CD4-positive, alpha-beta T cell treated with Interleukin-1 beta for 1 hour (primary cell): ENCODE measurements at places on chromosomes 6 and 20.
A peak's percentile ranks its signal among the peaks of the same experiment; 100 is the strongest.

- no peak for DNase-seq
Observed at GRCh38 chr6:39880594-39880993, 53.7 kb downstream of the MOCS1 start.

- DNase-seq, result peak; percentile 54
Observed at GRCh38 chr6:137884149-137884909, 17.3 kb downstream of the TNFAIP3 start.

- no peak for DNase-seq
Observed at GRCh38 chr6:52407467-52407866, 12.7 kb upstream of the EFHC1 start.

GRCh38 chr20:50417484-50418235 lies 92.5 kb upstream of the PTPN1 start:
- no peak for DNase-seq

DNA sequence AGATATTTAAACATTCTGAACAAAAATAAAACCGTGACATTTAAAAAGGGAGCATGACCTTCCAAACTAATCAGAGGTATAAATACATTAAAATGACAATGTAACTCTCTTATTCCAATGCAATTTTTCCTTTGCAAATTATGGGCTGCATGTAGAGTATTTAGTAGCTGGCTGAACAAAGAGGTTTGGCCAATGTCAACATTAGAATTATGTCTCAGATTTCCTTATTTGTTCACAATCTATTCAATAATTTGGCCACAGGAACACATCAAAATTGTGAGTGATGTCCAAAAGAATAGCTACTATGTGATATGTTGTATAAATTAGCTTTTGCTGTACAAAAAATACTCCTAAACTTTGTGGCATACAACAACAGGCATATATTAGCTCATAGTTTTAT lies 580.0 kb upstream of the MARCKS start:
- DNase-seq, result no peak

- DNase-seq, result no peak
Observed at GRCh38 chr6:153563001-153563400, 431.9 kb upstream of the RGS17 start.

DNA sequence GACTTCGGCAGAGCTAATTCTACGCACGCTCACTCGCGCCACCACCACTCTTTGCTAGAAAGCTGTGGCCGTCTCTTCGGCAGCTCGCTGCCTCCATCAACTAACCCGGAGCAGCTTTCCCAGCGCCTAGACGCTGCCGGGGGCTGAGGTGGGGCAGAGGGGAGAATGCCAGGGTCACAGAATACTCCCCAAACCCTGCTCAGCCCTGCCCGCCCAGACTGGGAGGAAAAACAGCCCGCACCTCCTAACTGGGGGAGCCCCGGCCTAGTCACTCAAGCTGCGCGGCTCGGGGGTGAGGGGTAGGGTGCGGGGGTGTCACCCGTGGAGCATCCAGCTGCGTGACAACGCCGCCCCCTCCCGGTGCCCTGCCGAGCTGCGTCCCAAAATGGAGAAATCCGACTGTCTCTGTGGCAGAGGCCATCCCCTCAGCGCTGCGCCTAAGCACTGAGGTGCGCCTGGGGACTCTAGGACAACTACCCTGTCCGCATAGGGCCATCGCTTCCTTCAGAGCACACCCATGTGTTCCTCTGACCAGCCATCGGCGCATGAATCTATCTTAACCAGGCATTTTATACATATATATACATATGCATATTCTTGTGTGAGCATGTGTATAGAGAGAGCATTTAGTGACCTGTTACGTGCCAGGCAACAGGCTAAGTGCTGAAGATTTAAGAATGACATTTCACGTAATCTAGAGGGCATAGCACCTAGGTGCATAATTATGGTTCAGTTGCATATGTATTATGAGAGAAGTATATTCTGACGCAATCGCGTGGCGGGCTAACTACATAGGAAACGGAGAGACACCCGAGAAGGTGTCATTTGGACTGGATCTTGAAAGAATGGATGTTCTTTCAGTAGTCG lies 1.5 kb upstream of the TENT5A start:
- DNase-seq, result peak; percentile 84

DNA sequence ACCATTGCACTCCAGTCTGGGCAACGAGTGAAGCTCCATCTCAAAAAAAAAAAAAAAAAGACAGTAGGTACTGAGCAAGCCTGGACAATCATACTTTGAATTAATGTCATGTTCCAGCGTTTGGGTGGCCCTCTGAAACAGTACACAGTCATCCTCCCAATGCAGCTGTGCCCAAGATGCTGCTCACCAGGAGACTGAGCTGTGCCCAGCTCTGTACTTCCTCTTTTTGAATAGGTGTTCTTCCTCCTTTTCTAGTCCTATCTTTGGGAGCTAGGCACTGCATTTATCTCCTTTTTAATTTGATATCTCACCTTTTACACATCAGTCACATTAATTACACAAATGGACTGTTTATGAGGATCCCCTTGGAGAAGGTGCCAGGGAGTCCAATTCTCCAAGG lies 101.5 kb downstream of the RPP40 start:
- no peak for DNase-seq

- DNase-seq, result peak; percentile 19
Observed at GRCh38 chr6:15296735-15297134, 50.9 kb downstream of the JARID2 start.

GRCh38 chr6:88031550-88031949 lies 16.1 kb upstream of the SPACA1 start:
- DNase-seq, result no peak

GRCh38 chr6:31180500-31180899 lies 10.0 kb upstream of the POU5F1 start:
- DNase-seq, result peak; percentile 81

DNA sequence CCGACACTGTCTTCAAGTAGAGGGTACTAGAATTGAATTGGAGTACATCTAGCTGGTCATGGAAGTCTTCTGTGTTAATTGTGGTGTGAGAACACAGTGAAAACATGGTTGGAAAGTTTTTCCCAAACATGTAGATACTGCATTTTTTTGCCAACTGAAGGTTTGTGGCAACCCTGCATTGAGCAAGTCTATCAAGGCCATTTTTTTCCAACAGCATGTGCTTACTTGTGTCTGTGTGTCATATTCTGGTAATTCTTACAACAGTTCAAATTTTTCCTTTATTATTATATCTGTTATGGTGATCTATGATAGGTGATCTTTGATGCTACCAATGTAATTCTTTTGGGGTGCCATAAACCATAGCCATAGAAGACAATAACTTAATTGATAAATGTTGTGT lies 147.0 kb downstream of the MYB start:
- DNase-seq, result no peak

DNA sequence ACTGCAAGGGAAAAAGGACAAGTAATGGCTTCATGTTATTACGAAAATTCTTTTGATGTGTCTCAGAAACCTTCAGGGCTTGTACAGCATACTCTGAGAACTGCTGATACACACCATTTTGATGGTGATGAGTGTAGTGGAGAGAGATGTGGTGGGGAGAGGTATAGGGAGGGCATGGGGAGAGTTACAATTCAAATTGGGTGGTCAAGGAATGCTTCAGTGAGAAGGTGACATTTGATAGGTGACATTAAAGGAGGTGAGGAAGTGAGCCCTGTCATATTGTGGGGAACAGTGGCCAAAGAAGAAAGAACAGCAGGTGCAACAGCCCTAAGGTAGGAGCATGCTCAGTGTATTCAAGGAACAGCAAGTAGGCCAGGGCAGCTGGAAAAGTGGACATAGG lies 318.9 kb downstream of the CLIC5 start:
- DNase-seq, result no peak

GRCh38 chr6:37698264-37699137 lies 818 bp upstream of the MDGA1 start:
- DNase-seq, result peak; percentile 51

GRCh38 chr6:70474751-70475150 lies 61.4 kb downstream of the FAM135A start:
- no peak for DNase-seq

DNA sequence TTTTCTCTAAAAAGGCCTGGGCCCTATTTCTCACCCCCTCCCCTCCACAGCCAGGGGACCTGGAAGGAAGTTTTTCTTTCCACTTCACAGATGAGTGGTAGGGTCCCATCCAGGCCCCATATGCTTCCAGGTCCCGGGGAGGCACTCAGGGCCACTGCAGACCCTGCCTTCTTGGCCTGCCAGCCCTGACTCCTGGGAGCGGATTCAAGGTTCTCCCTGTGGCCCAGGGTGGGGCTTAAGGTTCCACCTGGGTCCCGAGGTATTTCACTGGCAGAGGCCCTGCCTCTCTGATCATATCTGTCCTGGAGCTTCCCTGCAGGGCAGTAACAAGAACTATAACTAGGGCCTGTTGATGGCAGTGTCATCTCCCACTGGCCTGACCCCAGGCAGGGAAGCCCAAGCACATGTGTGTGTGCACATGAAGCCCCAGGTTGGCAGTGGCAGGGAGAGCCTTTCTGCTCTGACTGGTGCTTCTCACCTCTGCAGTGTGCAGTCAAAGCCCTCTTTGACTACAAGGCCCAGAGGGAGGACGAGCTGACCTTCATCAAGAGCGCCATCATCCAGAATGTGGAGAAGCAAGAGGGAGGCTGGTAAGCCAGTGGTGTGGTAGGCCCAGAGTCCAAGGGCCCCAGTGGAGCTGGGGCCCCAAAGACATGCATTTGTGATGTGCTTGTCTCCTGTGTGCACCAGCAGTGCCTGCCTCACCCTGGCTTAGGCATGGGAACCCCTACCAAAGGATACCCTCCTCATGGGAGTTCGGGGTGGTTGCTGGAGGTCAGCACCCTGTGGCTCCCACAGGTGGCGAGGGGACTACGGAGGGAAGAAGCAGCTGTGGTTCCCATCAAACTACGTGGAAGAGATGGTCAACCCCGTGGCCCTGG lies 31.2 kb downstream of the PLCG1 start:
- no peak for DNase-seq

DNA sequence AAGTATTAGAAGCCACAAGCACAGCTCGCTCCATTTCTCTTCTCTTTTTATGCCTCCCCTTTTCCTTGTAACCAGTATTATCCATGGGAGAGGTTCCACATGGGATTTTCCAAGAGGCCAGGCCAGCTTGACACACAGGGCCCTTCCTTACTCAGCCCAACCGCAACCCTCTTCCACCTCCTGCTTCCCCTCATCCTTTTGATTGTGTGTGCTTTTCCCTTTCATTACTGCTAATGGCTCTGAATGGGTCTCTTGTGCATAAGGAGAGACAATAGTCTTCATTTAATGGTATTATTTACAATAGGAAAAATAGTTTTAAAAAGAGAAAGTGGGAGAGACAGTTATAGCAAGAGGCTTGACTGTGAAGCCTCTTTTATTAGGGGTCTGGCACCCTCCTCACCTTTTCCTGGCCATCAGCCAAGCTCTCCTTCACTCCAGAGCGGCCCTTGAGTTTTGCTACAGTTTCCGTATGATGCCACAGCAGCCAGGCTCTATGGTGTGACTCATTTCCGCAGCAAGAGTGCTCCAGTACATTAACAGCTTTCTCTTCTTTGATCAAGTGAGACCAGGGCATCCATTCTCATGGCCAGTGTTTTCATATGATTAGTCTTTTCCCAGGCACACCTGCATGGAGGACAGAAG lies 579.5 kb downstream of the TFAP2B start:
- no peak for DNase-seq

DNA sequence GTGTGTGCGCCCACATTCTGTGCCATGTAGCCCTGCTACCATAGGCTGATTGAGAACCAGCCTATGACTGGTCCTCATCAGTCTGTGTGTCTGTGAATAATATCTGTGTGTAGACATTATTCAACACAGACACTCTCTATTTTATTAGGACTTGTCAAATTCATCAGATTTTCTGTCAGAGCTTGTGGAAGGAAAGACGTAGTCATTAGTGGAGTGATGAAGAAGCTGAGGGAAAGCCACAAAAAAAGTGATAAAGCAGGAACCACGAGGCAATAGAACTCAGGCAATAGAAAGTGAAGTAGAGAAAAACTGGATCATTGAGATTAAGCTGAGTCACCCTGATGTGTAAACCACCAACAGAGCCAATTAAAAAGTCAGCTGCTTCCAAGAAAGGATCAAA lies 122.2 kb upstream of the MARCKS start:
- no peak for DNase-seq

GRCh38 chr20:25038103-25038410 lies 19.9 kb downstream of the ACSS1 start:
- no peak for DNase-seq

DNA sequence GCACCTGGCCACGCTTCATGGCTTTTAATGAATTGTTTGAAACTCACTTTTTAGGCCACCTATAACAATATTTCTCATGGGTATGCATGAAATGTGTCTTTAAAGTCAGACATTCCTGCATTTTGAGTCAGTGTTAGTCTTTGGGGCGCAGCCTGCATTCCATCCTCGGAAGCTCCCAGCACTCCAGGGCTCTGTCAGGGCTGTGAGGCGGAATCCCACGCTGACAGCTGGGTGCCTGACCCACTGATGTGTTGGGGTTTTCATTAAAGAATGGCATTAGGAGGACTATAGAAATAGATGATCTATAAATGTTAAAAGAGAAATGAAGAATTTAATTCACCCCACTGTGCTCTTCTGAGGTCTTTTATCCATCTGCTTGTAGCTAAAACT lies 16.2 kb upstream of the CLDN20 start:
- DNase-seq, result no peak

DNA sequence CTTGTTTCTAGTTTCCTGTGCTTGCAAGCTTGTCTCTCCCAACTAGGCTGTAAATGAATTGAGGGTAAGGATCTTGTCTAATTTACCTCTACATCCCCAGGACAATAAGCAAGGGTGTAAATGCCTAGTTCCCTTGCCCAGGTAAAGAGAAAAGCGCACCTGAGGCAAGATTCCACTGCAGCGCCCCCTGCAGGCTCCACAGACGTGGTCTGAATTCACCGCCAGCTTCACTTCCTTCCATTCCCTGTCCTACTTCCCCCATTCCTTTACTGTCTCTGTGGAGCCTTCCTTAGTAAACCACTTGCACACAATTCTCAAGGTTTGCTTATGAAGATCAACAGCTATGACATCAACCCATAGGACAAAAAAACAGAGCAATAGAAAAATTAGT lies 42.3 kb downstream of the ANKEF1 start:
- DNase-seq, result no peak

GRCh38 chr6:109174916-109175315 lies 79.6 kb downstream of the CEP57L1 start:
- no peak for DNase-seq

GRCh38 chr6:159692303-159693127 lies 526 bp downstream of the SOD2 start:
- peak; percentile 58 for DNase-seq

GRCh38 chr20:11246251-11246775 lies 572.5 kb upstream of the JAG1 start:
- no peak for DNase-seq

GRCh38 chr6:35678021-35678654 lies 10.6 kb downstream of the FKBP5 start:
- no peak for DNase-seq

GRCh38 chr6:160129881-160130615 lies 8.4 kb downstream of the SLC22A1 start:
- DNase-seq, result no peak

DNA sequence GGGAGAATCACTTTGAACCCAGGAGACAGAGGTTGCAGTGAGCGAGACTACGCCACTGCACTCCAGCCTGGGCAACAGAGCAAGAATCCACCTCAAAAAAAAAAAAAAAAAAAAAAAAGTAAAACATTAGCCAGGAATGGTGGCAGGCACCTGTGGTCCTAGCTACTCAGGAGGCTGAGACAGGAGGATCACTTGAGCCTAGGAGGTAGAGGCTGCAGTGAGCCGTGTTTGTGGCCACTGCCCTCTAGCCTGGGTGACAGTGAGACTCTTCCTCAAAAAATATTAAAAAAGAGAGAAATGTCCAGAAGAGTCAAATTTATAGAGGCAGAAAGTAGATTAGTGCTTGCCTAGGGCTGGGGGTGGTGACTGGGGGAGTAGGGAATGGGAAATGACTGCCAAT lies 6.8 kb upstream of the PIGU start:
- DNase-seq, result no peak

GRCh38 chr6:130557481-130558112 lies 191.8 kb downstream of the TMEM200A start:
- no peak for DNase-seq
